ENCODE measurements at places on chromosomes 13 and 19. TPM values are rescaled to one million over a fixed set of nuclear protein-coding genes. Genes with fewer than 3 reads are reported as not detected.

- no peak for DNase-seq
Observed at GRCh38 chr19:16226878-16227836, 29.4 kb downstream of the AP1M1 start.

MAB21L1 gene
- 0.06 TPM for total RNA-seq

LACC1 gene
- 4.5 TPM for total RNA-seq

- DNase-seq, result peak; percentile 48
Observed at GRCh38 chr19:45468159-45468651, 409 bp downstream of the FOSB start.

GRCh38 chr19:17680230-17680722, 7.9 kb downstream of the UNC13A start:
- DNase-seq, result peak; percentile 56

- DNase-seq, result no peak
Observed at GRCh38 chr19:31254180-31254551, 95.1 kb downstream of the TSHZ3 start.

DACH1 gene
- not detected for total RNA-seq

NAPSA gene
- total RNA-seq, result 18.1 TPM

PSG7 gene
- not detected for total RNA-seq

ADAMTS10 gene
- total RNA-seq, result 3.7 TPM

- DNase-seq, result no peak
Observed at GRCh38 chr13:39397226-39397895, 205.6 kb downstream of the LHFPL6 start.

DNA sequence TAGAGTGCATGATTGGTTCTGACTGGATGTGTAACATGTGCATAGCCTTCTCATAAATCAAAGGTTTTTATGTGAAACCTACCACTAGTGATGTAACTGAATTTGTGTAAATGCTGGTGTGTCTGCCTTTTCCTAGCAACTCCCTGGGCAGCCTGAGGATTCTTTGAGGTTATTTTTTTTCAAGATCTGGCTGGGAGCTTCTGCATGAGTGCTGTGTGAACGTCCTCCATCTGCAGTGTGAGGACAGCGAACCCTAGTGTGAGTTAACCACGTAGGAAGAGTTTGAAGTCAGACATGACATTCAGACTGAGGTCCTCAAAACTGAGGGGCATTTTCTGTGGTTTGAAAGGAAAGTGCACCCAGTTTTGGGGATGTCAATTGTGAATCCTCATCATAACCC, 39.9 kb downstream of the DPRX start:
- no peak for DNase-seq

EFNB2 gene
- 0.08 TPM for total RNA-seq

ZNF560 gene
- total RNA-seq, result 0.28 TPM

FLT3 gene
- 0.19 TPM for total RNA-seq

SIGLEC12 gene
- total RNA-seq, result 0.33 TPM

- DNase-seq, result no peak
Observed at GRCh38 chr19:5048727-5049553, 80.0 kb downstream of the KDM4B start.

DNA sequence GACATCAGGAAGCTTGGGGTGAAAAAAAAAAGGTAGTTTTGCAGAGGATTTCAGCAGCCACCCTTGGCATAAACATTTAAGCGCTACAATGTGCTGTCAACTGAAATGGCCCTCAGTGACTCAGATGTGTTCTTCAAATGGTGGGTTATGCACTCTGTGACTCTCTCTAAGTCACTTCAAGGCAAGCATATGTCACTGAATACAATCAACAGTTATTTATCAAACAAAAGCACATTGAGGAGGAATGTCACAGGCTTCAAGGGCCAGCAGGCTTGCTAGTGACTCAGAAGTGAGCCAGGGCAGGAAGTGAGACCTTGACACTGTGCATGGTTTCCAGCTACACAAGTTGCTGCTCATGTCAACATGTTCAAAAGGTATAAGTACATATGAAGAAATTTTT, 523.7 kb upstream of the HTR2A start:
- no peak for DNase-seq
